ENCODE measurements at places on chromosomes 2 and 18.

GRCh38 chr2:158380746-158381145 lies 75.8 kb downstream of the CCDC148 start:
- DNase-seq, result no peak

DNA sequence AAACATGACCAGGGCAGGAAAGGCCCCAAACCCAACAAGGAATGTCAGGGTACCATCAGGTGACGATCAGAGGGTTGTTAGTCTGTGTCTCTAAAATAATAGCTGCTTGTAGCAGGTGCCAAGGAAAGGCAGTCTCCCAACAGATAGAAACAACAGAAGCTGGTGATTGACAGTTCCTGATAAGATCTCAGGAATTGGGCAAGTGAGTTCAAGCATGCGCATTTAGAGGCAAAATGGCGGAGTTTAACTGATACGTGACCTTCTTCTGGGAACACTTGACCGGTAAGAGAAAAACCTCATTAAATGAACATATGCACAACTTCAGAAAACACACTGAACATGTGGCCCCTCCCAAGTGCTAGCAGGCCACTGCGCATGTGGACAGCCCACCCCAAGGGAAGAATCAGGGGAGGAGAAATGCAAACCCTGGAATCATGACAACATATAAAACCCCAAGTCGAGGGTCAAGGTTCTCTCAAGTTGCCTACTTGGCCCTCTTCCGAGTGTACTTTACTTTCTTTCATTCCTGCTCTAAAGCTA lies 664.9 kb downstream of the KCNJ3 start:
- DNase-seq, result no peak

- DNase-seq, result no peak
Measured at GRCh38 chr2:111689941-111690340, 194.1 kb downstream of the ANAPC1 start.

GRCh38 chr18:73674125-73674865 lies 473.3 kb downstream of the FBXO15 start:
- DNase-seq, result no peak

DNA sequence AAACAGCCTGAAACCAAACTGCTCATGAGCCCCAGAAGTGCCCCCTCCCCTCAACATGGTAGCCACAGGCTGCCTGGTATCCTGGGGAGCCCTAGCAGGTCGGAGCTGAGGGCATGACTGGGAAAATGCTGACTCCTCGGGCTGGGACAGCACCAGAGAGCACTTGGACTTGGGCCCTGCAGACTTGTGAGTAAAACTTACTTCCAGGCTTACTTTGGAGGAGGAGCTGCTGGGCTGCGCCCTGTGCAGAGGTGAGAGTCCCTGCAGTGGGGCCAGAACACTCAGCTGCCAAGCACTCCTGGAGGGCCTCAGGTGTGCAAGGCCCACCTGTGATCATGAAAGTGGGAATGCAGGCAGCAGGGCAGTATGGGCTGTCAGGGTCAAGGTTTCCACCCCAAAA lies 119.4 kb downstream of the SEPTIN10 start:
- DNase-seq, result no peak

All from coronary artery (tissue), 2 donors.